ENCODE measurements at places on chromosomes 4 and X. TPM values are rescaled to one million over a fixed set of nuclear protein-coding genes. Genes with fewer than 3 reads are reported as not detected.

DNA sequence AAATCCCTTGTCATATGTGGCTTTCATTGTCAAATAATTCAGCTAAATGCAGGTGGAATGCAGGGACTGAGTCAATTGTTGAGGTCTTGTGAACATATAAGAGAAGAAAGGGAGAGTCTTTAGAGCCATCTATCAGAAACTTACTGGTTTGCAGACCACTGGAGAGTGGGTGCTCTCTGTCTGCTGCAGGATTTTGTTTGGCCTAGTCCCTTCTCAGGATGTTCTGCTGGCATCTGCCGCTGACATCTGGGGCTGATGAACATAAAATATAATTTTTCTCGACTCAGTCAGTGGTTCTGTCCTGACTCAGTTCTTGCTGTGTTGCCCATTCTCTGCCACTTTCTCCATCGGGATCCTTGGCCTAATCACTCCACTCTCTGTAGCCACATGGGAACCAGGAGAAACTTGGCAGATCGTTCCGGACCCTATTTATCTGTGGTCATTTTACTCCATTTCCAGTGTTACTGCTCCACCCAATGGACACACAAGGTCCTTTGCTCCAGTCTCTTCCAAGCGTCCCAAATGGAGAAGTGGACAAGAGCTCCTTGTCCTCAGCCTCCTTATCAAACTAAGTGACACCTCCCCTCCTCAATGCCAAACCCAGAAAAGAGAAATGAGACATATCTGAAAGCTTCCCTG is 436.2 kb downstream of the FAT4 start:
- DNase-seq: peak; percentile 30

EREG gene
- 33.8 TPM for total RNA-seq

RRAGB gene
- 20.2 TPM for total RNA-seq

GPR119 gene
- total RNA-seq: not detected

DNA sequence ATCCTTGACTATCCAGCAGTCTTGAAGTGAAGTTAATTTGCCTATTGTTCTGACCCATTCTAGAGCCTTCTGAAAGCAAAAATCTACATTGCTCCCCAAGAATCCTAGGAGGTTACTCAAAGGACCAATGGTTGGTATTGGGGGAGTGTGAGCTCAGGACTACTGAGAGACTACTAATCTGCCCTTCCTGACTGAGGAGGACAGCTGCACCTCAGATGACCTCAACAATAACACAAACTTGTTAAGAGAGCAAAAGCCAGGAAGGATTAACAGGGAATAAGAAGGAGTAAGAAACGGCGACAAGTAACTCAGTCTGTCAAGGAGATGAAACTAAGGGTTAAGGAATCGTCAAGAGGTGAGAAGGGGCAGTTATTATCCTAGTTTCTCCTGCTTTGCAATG is 43.4 kb downstream of the IDS start:
- no peak for DNase-seq

DNA sequence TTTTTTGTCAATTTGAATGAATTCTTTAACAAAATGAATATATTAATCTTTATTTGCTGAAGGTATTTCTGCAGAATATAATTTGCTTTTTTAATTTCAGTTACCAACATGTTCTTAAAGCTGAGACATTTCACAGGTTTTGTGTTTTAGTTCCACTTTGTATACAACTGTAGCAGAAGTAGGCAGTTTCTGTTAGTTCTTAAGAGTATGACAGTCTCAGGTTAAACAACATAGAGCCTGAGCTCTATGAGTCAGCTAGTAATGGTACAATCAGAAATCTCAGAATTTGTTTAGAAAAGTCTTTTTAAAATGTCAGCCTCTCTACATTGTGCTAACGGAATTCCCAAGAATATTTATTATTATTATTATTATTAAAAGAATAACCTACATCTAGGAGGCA is 50.4 kb downstream of the GSTCD start:
- DNase-seq: no peak

DNA sequence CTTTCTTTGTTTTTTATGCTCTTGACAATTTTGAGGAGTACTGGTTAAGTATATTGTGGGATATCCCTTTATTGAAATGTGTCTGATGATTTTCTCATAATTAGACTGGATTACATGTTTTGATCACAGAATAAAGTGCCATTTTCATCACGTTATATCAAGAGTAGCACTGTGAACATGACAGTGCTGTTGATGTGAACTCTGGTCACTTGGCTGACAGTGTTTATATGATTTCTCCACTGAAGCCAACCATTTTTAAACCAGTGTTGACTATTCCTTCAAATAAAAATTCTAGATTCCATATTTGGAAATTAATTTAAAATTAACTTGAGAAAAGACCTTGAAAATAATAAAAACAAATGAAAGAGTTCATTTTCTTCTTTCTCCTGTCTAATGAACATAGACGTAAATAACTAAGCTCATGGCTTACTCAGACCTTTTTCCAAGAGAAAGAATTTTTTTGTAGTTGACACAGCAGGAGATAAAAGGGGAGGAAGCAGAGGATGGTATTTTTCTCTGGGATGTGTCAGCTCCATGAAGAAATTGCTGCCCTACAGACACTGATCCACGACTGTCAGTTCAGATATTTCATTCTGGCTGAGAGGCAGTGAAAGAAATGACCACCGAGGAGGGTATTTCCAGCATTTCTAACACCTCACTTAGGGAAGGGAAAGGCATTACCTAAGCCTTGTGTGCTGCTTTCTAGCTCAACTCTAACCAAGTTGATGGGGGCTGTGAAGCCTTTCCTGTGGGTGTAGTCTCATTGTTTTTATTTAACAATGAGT is 150.9 kb upstream of the ANK2 start:
- no peak for DNase-seq

WNK3 gene
- 0.96 TPM for total RNA-seq

DGAT2L6 gene
- total RNA-seq: not detected

DNA sequence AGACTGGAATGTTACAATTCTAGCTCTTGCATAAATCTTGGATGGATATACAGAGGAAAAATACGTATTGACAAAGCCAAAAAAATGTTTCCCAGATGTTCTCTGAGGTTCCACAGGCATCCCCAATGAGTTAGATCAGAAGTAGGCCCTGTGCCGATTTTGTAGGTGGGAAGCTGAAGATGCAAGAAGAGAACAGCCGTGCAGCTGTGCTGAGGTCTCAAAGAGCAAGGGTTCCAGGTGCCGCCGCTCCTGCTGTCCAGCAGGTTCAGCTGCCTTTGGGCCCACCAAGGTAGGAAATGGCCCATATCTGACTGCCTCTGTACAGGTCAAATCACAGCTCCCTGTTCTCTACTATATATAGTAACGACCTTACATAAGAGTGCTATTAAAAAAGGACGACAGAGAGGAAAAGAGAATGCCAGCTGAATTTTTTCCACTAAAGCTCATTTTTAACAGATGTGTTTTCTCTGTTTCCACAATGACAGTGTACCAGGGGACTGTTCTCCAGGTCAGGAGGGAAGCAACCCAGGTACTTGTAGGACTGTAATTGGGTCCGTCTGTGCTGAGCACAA is 155.6 kb downstream of the CBR4 start:
- DNase-seq: no peak

DNA sequence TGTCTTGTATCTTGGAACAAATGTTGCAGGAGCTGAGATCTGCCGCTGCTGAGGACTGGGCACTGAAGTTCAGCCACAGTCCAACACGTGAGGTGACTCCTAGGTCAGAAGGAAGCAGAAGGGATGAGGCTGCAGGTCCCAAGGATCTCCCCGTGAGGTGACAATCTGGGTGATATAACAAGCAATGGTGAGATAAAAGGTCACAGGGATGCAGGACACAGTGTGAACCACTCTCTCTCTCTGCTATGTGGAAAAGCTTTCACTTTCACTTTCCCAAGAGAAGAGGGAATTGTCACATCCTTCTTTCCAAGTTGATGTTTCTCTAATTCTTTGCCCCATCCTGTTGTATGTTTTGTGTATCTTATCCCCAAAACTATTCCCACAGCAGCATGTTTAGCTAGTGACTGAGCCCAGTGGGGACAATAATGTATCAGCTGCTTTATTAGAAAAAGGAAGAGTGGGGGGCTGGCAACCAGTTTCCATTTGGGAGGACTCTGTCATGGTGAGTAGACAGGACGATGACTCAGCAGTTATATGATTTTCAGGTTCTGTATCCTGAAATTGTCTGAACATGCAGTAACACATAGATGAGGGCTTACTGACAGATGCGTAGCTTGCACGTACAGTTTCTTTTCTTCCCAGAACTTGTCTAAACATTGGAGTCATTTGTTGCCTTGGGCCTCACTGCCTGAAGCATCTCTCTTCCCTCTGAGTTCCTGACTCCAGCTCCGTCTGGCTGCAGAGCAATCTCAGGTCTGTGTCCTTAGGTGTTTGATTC is 1415.8 kb upstream of the TENM3 start:
- DNase-seq: peak; percentile 41

DNA sequence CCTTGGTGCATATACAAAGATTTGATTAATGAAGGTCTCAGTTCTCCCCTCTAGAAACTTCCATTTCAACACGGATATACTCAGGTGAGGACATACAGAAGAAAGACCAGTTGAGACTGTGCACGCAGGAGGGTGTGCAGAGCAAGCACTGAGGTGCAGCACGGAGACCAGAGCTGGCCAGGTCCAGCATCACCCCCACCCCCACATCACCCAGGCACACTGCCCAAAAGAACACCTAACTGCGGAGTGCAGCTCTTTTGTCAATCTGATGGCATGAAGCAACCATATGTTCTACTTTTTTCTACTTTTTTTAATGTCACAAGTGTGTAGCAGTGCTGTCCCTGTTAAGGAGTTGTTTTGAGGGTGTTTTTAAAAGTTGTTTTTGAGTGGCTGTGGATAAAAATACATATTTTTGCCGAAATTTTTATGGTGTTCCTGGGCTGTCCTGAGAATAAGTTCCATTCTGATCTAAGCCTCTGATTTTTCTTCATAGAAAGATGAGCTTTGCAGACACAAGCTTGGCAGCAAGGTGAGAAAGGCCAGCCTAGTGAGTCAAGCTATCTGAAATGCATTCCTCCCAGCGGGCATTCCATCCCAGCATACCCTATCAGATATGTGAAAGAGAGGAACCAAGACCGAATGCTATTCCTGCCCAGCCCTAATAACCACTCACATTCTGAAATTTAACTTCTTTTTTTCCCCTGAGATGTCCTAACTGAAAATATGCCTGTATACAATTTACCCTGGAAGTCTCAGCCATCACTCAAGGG is 173.7 kb downstream of the PTTG2 start:
- no peak for DNase-seq

CXCL9 gene
- not detected for total RNA-seq

- DNase-seq: peak; percentile 48
Measured at GRCh38 chr4:54067166-54067565, 2.8 kb upstream of the CHIC2 start.

TSR2 gene
- total RNA-seq: 45.3 TPM

GRCh38 chr4:97142410-97142809 is 1000.9 kb downstream of the STPG2 start:
- no peak for DNase-seq

GRCh38 chrX:23513121-23513520 is 154.2 kb upstream of the PRDX4 start:
- no peak for DNase-seq

DNA sequence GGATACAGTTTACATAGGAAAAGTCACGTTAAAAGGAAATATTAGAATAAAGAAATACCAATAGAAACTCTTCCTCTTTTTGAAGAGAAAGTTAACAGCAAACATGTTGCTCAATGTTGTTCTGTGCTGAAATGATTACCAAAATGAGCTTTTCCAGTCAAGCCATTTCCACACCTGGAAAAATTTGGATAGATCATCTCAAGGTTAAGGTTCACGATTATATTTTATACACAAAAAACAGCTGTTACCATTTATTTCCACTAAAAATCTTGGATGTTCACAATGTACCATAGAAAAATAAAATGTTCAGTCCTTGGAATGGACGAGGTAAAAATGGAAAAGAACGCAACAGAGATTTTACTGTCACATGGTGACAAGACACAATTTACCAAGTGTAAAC is 218.7 kb downstream of the SCFD2 start:
- DNase-seq: no peak

DNA sequence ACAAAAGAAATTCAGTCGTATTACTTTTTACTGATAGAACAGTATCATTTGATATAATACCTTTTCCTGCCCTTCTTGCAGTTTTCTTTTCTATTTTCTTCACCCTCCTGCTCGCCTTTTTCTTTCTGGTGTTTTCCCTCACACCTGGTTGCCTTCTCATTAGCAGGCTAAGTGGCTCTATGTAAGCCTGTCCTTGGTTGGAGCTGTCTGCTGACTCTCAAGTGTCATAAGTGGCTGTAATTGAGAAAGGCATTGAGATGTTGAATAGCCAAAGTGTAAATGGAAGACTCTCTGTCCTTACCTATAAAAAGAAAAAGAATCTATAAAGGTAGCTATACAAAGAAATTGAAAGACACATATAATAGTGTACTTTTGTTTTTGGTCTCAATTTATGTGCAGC is 180.7 kb downstream of the ADGRL3 start:
- no peak for DNase-seq

POF1B gene
- total RNA-seq: not detected

POU4F2 gene
- not detected for total RNA-seq

- peak; percentile 76 for DNase-seq
Measured at GRCh38 chrX:72572248-72573157, at the start of gene HDAC8. Gene HDAC8 (minus strand): TSS chrX:72572843. CDS start chrX:72572761, 82 bp downstream.

GRCh38 chr4:127491571-127491970 is 141.2 kb upstream of the INTU start:
- DNase-seq: no peak

DNA sequence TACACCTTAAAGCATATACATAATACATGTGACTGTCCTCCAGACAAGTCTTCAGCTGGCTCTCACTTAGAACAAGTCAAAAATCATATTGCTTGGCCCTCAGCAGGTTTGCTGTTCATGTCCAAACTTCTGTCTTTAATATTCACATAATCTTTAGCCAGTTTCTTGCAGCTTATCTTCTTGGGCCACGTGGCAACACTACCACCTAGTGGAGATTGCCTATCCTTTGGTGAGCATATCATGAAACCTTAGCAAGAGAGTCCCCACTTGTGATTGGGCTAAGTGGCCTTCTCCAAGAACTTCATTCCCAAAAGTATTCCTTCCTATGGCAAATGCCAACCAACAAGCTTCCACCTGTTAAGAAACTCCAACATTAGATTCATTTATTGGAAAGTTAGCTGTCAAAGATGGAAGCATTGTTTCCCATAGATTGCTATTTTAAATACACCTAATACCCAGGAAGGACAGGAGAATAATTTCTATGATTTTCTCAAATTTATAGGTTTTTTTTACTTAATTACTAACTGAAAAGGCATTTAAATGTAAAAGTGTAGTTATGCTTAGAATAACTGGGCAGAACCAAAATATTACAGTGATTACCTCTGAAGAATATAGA is 231.9 kb upstream of the INTU start:
- peak; percentile 37 for DNase-seq

TBC1D8B gene
- total RNA-seq: 6.2 TPM
